ENCODE measurements at places on chromosomes 11 and 22. TPM values are rescaled to one million over a fixed set of nuclear protein-coding genes. Genes with fewer than 3 reads are reported as not detected.
A peak's percentile ranks its signal among the peaks of the same experiment; 100 is the strongest.

The TXNRD2 gene
- 14.8 TPM for total RNA-seq

DNA sequence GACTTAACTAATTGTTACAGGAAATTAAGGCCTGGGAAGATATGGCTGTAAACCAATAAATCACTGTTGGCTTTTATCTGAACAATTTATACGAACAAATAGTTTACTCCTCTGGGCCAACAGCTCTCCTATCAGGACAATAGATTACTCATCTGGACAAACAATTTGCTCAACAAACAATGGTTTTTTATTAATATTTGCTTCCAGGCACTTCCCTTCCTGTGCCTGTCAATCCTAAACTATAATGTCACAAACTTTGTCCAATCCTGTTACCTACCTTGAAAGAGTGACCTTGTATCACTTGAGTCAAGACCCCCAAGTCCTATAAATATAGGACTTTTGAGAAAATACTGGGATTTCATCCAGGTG is 87.6 kb upstream of the OR9Q1 start:
- no peak for DNase-seq

DNA sequence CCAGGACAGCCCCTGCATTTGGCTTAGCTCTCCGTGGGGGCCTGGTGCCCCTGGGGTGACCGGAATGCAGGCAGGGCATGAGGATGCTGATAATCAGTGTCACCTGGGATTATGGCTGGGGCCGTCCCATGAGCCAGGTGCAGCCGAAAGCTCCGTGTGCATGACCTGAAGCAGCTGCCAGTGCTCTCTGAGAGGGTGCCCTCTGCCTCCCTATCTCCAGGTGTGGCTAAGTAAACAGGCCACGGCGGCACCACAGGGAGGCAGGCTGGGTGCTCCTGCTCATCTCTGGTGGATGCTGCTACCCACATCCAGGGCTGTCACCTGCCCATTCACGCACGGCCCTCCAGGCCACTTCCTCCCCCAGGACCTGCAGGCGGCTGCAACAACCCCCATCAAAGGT is 29.8 kb downstream of the DUSP8 start:
- no peak for DNase-seq

GRCh38 chr11:20489948-20490347 is 102.4 kb downstream of the PRMT3 start:
- DNase-seq, result no peak

DNA sequence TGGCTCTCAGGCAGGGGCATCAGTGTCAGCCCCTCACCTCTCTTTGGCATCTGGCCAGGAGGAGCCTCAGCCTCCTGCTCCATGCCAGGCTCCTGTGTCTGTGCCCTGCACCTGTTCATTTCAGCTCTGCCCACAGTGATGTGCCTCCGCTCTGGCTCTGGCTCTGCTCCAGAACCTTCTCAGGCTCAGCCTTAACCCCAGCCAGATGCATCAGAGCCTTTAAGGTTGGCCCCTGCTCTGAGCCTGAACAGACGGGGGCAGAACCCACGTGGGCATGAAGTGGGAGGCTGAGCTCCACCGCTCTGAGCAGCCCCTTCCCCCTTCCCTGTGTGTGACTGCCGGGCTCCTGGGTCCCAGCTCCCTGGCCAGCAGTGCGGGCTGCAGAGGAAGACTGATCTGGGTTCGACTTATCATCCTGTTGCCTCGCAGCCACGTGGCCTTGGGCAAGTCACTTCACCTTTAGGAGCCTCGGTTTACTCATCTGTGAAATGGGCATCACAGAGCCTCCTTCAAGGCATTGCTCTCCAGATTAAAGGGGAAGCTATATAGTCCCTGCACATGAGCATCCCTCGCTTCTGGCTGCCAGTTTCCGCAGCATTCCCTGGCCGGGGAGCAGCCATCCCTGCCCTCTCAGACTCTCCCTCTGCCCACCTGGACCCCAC is 44.7 kb upstream of the RTL6 start:
- no peak for DNase-seq

- no peak for DNase-seq
These were observed 3.9 kb downstream of the CDC42EP1 start for GRCh38 chr22:37564111-37564711.

- DNase-seq, result no peak
These were observed 105.3 kb downstream of the NECTIN1 start for GRCh38 chr11:119623682-119624081.

GRCh38 chr11:86692317-86692716 is 19.9 kb upstream of the ME3 start:
- DNase-seq, result no peak

The SMTNL1 gene
- total RNA-seq, result not detected

DNA sequence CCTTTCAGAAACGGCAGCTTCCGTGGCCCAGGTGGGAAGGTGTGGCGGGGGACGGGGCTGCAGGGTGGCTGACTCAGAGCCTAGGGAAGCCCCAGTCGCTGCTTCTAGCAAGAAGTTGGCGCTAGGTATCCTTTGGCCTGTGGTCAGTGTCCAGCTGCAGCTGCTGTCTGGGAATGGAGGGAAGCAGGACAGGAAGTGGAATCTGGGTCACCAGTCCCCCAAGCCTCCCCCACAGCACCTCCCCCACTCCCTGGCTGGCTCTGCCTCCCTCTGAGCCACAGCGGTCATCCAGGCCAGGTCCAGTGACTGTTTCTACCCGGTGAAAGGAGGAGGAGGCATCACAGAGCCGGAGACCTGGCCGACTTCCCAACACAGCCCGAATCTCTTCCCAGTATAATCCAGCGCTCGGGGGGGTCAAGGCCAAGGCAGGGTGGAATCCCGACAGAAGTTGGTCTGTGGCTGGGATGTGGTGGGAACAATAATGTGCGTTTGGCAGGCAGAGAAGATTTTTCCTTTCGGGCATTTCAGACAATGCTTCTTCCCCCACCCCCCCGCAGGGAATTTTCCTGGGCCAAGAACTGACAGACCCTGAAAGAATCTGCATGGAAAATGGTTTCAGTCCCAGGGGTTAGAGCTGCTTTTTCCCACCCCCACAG is 45.1 kb downstream of the C11orf96 start:
- no peak for DNase-seq

DNA sequence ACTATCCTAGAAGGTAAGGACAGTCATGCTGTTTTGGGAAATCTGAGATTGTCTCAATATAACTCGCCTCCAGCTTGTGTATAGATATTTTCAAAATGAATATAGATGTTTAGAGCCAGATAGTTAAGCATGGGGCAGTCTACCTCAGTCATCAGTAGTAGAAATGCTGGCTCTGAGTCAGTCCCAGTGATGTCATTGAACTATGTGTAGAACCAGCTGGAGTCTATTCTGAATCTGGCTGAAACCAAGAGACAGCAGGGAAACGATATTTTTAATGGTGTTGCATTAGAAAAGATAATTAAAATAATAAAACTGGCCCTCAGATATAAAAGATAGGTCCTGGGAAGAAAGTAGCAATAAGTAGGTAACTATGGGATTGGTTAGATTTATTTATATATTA is 25.9 kb downstream of the PIWIL4 start:
- no peak for DNase-seq

The TSSK2 gene
- not detected for total RNA-seq

The KCNQ1 gene
- 2.0 TPM for total RNA-seq

- no peak for DNase-seq
These were observed 55.0 kb downstream of the CASP12 start for GRCh38 chr11:104843150-104843836.

The UBQLN3 gene
- not detected for total RNA-seq

DNA sequence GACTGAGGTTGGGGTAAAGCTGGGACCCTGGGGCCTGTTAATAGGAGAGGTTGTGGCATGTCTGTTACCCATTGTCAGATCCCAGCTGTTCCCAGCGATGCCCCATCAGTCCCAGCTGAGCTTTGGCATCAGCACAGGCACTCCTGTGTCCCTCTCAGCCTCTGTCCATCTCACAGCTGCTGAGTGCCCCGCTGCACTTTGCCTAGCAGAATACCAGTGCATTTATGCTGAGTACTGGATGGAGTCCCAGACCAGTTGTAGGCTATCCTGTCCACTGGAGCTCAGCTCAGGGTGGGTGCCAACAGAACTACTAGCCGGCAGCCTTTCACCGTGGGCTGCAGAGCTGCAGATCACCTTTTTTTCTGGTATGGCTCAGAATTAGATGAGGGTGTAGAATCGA is 9.9 kb downstream of the FXYD6 start:
- DNase-seq, result no peak

The LDHAL6A gene
- not detected for total RNA-seq

- DNase-seq, result no peak
These were observed 233.7 kb upstream of the CADM1 start for GRCh38 chr11:115737875-115738274.

DNA sequence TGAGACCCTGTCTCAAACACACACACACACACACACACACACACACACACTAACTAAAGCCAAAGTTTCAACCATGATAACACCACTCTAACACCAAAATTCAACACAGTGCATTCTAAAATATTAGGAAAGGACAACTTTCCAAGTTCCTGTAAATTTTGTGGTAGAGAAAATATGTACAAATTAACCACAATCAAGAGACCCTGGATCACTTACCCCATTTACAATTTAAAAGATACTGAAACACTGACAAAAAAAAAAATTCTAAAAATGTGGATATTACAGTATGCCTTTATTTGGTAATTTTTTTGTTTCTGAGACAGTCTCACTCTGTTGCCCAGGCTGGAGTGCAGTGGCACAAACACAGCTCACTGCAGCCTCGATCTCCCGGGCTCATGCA is 9.7 kb downstream of the MRTFA start:
- DNase-seq, result no peak

The C11orf16 gene
- not detected for total RNA-seq

- DNase-seq, result no peak
These were observed 36.6 kb downstream of the ARRB1 start for GRCh38 chr11:75314771-75315438.

GRCh38 chr22:28801845-28802594 is 1.7 kb upstream of the XBP1 start:
- no peak for DNase-seq

The WNT11 gene
- not detected for total RNA-seq

The OR52H1 gene
- not detected for total RNA-seq

DNA sequence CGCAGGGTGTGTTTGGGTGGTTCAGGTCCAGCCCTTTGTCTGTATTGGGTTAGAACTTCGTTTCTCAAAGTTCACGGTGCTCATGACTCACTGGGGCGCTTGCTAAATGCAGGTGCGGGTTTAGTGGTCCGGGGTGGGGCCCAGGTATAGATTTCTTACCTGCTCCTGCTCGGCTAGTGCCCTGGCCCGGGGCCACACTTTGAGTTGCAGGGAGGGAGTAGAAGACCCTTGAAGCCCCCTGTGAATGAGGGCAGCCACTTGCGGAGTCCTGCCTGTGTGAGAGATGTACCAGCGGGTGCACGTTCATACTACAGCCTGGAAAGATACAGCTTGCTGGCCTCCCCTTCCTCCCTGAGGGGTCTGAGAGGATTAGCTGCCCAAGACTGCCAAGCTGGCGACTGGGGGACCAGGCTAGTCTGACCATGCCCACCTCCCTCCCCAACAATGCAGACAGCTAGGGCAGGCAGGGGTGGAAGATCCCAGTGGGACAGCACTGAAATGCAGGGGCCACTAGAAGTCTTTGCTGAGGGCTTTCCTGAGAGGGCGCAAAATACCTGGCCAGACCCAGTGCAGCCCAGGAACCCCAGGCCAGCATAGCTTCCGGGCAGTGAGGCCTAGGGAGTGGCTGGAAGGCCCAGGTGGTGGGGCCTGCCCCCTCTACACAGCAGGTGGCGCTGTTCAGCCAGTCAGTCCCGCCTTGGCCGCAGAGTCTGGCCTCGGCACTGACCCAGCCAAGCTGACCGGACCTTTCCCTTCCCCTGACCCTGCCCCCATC is 5.1 kb upstream of the MYRF start:
- peak; percentile 41 for DNase-seq

DNA sequence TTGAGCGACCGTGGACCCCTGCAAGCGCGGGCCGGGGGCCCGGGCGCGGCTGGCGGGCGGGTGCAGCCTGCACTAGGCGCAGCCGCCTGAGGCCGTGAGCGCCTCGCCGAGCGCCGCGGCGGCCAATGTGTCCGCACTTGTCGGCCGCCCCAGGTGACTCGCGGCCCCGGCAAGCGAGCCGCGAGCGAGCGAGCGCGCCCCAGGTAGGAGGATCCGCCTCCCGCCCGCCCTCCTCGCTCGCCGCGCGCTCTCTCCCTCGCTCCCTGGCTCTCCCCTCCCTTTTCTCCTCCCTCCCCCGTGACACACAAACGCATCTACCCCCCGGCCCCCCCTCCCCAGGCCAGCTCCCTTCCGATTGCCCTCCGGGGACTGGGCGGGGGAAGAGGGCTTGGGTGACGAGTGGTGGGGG is at the start of gene WNT7B:
Gene WNT7B (minus strand): TSS at position 160 of the 409 bp plus-strand sequence. CDS start 408 bp downstream, outside the sequence.
- no peak for DNase-seq
